GM10248 (cell line): ENCODE measurements at places on chromosomes 3 and 15.

GRCh38 chr15:49848282-49848724, 227.5 kb downstream of the DTWD1 start:
- DNase-seq: no peak

GRCh38 chr15:23497710-23498111, 50.7 kb upstream of the GOLGA6L2 start:
- DNase-seq: no peak

- no peak for DNase-seq
These were observed 5.5 kb downstream of the ZNF35 start for GRCh38 chr3:44654039-44654438.

GRCh38 chr15:56608140-56608778, 125.0 kb downstream of the ZNF280D start:
- peak; percentile 59 for DNase-seq

- no peak for DNase-seq
These were observed 943.8 kb downstream of the VGLL3 start for GRCh38 chr3:86047161-86047560.

GRCh38 chr3:101762041-101762646, 16.9 kb upstream of the NXPE3 start:
- DNase-seq: no peak

- no peak for DNase-seq
These were observed 234.4 kb upstream of the LRTM1 start for GRCh38 chr3:55162031-55162795.

- DNase-seq: no peak
These were observed 22.2 kb downstream of the MESD start for GRCh38 chr15:80967451-80967850.

- no peak for DNase-seq
These were observed 1.1 kb downstream of the GORASP1 start for GRCh38 chr3:39106281-39106811.

DNA sequence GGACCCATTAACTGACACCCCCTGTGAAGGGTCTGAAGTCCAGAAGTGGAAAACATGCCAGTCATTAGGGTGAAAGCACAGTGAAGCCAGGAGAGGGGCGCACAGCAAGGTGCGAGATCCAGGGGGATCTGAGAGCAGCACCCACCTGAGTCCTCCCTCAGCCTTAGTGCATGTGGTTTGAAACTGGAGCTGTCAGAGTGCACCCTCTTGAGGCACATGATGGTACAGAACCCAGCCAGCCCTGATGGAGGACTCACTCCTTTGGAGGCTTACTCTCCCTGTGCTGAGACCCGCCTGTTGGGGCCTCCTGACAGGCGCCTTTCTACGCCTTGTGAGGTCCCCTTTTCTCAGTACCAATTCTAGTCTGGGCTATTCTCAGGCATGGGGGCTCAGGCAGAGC, 77.8 kb downstream of the IL20RB start:
- DNase-seq: no peak

GRCh38 chr3:51477360-51477711, 22.5 kb downstream of the DCAF1 start:
- no peak for DNase-seq

DNA sequence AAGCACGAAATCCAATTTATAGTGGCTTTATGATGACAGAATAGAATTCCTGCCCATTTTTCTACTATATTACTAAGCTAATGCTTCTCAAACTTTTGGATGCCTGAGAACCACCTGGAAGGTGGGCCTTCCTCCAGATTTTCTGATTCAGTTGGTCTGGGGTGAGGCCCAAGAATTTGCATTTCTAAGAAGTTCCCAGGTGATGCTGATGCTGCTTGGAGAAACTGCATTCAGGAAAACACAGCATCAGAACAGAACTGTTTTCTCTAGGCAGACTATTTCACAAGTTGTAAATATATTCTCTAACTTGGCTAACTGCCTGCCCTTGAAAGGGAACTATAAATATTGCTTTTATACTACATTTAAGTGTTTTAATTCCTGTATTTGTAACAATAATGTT, 644.9 kb upstream of the DPPA4 start:
- no peak for DNase-seq

DNA sequence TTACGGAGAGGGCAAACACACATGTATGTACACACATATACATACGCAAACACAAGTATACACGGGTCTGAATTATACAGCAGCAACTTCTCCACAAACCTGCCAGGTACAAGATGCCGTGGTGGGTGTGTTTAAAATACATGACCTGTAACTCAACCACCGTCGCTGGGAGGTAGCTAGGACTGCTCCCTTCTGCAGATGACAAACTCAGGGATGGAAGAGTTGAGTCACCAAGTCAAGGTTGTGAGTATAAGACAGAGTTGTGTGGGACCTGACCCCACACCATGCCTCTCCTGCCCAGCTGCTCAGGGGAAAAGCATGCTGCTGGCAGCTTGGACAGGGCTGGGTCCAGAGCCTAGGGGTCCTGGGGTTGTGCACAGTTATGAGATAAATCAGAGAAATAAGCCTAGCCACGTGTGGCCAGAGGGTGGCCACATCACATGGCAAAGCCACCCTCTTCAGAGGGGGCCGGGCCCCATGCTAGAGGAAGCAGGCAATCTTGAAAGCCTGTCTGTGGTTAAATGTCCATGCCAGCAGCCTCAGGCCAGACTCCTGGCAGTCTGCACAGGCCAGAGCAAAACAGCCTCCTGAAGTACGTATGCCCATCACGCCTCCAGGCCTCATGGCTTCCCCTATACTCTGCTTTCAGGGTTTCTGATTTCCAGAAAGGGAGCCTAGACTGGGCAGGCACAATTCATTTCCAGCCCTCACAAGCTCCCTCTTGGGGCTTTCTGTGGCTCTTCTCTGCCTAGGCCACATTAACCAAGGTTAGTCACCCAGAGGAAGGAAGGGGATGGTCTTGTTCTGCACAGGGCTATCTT, 107.7 kb upstream of the RPL32 start:
- DNase-seq: peak; percentile 55

GRCh38 chr3:124759666-124760401, 29.6 kb downstream of the UMPS start:
- DNase-seq: no peak

DNA sequence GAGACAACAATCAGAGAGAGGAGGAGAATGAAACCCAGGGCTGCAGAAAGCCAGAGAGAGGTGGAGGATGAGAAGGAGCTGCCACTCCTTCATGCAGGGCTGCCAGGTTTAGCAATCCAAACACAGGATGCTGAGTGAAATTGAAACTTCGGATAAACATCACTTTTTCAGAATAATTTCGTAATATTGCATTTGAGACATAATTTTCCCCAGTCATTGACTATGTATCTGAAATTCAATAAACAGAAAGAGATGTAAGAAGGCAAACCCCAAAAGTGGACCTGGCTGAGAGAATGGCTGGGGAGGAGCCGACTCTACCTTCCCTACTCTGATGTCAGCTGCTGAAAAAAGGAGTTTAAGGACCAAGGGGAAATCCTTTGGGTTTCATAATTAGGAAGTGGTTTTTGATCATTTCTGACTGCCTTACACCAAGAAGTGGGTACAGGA, 33.8 kb downstream of the SLC9A9 start:
- peak; percentile 26 for DNase-seq

GRCh38 chr3:3998140-3998922, 199.1 kb downstream of the LRRN1 start:
- DNase-seq: peak; percentile 24

- DNase-seq: no peak
These were observed 84.6 kb downstream of the DGKG start for GRCh38 chr3:186277268-186277909.

DNA sequence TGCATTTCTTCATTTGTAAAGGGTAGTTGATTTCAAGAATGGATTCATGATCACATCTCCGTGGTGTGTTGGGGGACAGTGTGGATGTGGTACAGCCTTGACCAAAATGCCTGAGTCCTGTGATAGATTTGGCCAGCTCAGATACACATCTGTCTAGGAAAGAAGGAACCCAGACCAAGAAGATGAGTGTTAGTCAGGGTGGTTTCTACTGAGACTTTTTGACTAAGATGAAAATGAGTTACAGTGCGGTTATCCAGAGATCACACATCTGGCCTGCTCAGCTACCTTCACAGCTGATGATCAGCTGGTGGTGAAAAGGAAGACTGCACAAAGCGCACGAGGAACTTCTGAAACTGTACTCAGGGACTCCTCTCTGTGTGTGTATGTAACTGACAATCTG, 68.0 kb downstream of the FNDC3B start:
- peak; percentile 83 for DNase-seq

DNA sequence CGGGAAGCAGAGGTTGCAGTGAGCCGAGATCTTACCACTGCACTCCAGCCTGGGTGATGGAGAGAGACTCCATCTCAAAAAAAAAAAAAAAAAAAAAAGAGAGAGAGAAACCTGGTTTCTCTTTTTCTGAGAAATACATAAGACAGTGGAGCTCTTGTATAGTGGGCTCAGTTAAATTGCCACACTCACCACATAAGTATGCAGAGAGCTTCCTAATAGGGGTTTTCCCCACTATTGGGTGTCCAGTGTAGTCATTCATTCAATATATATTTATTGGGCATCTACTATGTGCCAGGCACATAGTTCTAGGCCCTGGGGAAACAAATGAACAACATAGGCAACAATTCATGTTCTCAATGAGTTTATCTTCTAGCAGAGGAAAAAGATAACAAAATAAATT, 48.9 kb upstream of the FMN1 start:
- no peak for DNase-seq

DNA sequence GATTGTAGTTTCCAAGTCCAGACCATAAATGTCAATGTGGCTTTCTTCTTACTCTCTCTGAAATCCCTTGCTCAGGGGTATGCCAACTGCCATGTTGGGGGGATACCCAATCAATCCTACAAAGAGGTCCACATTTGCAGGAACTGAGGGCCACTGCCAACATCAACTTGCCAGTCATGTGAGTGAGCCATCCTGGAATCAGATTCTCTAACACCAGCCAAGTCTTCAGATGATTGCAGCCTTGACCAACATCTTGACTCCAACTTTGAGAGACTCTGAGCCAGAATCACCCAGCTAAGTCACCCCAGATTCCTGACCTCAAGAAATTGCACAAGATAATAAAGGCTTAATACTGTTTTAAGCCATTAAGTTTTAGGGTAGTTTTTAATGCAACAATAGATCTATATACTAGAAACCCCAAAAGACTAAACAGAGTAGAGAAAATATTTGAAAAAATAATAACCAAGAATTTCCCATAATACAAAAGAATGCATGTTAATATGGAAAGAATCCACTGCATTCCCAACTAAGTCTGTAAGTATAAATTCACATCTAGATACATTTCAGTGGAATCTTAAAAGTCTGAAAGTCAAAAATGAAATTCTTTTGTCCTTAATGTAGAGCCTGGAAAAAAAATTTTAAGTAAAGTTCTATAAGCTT, 22.4 kb downstream of the ISG20 start:
- no peak for DNase-seq

DNA sequence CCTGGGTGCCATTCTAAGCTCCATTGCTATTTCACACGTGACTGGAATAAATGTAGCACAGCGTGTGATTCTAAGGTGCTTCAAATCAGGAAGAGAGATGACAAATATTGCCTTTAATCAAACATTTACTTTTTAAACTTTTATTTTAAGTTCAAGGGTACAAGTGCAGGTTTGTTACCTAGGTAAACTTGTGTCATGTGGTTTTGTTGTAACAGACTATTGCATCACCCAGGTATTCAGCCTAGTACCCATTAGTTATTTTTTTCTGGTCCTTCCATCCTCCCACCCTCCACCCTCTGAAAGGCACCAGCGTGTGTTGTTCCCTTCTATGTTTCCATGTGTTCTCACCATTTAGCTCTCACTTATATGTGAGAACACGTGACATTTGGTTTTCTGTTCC, 510.8 kb downstream of the PLOD2 start:
- no peak for DNase-seq

DNA sequence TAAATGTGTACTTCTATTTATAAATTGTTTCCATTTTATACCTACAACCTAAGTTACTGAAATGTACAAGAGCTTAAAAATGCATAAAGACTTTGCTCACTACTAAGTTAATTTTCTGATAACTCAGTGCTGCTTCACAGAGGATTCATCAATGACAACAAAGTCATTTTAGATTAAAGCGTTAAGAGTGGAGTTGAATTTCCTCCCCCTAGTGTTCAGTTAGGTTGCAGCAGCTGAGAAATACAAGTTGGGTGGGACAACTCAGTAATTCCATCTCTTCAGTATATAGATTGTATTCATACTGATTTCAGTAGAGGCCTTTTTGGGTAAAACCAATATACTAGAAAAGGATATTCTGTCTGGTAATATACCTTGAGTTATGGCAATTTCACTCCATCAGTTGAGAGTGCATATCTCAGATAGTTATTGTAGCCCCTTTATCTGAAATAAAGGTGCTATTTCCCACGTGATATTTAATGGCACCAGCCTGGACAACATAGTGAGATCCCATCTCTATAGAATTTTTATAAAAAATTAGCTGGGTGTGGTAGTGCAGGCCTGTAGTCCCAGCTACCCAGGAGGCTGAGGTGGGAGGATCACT, 6.9 kb upstream of the RPL35A start:
- DNase-seq: peak; percentile 49

DNA sequence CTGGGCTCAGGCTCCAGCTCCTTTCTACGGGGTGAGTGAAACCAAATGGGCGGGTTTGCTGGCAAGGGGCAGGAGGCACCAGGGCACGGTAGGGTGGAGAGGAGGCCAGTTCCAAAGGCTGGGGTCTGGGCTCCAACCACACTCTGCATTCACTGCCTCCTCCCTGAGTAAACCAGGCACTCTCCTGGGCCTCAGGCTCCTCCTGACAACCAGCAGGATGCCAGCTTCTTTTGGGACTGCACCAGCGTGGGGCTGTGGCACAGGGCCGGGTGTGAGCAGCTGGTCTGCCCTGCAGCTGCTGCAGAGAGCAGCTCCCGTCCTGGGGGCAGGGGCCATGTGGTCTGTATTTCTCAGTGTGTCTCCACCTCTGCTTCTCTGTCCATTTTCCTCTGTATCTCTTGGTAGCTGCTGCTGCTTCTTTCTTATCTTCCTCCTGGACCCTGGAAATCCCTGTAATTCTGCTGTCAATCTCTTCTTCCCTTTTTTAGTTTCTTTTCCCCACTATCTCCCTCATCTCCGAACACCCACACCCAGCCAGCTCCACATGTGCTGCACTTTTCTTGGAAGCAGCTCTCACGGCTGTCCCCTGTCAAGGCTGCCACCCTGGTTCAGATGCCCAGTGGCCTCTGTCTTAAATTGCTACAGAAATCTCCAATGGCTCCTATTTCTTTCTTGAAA, 54.9 kb upstream of the TBC1D21 start:
- DNase-seq: no peak
